ENCODE measurements at places on chromosomes 4 and X.

DNA sequence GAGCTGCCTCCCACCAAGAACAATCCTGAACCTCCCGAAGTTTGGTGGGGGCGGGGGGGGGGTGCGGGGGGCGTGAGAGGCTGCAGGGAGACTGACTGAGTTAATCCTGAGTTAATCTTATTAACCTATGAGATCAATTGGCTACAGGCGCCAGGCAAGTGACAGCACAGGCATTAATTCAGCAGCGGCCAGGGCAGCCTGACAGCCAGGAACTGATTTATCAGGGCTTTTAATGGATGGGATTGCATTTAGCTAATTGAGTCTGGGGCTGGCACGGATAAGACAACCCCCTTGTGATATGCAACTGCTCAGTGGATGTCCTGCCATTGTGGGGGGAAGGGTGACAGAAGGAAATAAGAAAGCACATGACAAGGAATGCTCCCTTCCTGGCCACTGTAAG, 16.3 kb downstream of the RTL5 start:
- no peak for DNase-seq

GRCh38 chr4:2859514-2859913, 15.9 kb downstream of the ADD1 start:
- no peak for DNase-seq

DNA sequence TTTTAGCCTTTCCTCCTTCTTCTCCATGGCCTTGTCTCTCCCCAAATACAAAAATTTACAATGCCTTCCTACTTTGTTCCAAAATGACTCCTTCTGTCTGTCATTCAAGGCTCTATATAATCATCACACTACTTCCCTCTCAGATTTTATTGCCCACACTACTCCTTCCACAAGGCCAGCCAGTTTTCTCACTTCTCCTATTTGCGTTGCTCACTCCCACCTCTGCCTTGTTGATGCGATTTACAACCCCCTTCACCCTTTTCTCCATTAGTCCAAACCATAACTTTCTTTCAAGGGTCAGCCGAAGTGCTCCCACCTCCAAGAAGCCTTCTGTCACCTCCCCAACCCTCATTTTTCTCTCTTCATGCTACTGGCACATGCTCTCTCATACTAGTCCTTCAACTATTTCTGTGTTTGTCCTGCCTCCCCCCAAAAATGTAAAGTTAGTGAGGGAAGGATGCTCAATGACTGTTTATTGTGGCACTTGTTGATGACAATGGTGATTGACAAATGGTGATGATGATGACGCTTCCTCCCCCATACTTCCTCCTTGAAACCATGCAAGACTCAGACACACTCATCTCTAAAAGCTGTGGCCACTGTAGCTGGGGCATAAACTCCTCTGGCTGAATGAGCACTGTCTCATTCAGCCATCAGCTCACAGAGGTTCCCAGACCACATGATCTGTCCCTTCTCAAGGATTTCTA, 2.7 kb upstream of the XKRX start:
- no peak for DNase-seq

DNA sequence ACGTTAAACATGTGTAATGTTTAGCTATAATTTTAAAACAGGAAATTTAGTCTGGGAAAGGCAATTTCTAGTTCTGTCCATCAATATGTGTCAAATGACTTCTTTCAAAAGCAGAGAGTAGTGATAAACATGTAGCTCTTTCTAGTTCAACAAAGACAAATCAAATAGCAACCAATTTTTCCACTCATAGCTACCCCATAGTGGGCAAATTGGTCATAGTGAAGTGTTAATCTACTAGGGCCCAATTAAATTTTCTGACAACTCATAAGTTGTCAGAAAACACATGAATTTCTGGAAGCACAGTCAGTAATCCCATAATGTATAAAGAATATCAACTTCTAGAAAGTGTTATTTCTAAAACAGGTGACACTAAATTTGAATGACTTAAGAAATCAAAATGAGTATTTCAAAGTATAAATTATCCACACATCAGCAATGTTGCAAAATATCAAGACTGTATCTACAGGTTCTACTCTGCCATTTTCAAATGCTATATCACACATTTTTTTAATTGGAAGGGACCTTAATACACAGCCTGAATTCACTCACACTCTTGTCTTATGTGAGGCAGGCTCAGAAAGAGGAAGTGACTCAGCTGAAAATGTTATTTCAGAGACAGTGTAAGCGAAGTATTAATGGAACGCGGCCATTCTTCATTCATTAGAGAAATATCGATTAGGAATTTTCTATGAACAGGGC, 7.7 kb downstream of the OCIAD2 start:
- no peak for DNase-seq

GRCh38 chr4:163048447-163048846, 118.2 kb downstream of the NAF1 start:
- peak; percentile 12 for DNase-seq

DNA sequence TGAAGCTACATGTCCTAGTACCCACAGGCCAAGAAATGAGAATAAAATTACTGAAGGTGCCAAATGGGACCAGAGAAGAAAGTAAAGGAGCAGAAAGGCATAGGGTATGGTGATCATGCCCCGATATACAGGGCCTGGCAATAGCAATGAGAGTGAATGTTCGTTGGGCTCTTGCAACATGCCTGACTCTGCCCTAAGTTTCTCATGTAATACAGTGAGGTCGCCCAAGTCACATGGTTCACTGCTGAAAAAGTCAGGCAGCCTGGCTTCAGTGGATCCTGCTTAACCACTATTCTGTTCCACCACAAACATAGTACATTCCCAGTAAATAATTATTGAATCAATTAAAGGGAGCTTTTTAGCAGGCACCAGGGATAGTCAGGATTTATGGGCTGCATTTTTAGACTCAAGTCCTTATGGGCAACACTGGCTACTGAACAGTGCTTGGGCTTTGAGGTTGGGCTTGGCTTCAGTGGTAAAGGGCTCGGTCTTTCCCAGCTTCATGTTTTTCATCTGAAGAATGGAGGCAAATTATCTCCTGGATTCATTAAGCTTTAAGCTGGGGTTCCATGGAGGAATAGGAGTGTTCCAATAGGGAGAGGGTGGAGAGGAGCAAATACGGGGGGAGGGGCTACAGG, 67.1 kb upstream of the ZNF518B start:
- no peak for DNase-seq

GRCh38 chr4:123747016-123747415, 350.4 kb downstream of the SPRY1 start:
- no peak for DNase-seq

GRCh38 chr4:10639664-10640063, 44.9 kb downstream of the CLNK start:
- DNase-seq: no peak

GRCh38 chrX:109719264-109719663, 13.8 kb downstream of the ACSL4 start:
- DNase-seq: no peak

- no peak for DNase-seq
These were observed 163.4 kb downstream of the FBXW7 start for GRCh38 chr4:152372444-152372843.

DNA sequence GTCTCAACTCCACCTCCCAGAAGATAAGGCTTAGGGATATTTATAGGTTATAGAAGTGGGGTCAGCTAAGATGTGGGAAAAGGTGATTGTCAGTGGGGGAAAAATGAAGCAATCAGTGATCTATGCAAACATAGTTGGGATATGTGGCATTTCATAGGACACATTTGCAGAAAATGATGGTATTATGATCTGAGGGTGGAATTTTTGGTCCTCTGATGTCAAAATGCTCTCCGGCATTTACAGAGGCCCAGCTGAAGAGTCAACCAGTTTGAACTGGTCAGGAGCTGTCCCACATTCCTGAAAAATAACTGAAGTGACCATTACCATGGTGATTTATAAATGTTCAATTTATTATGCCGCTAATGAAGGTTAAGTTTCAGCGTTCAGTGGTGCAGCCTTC, 12.2 kb upstream of the HPGD start:
- DNase-seq: no peak

DNA sequence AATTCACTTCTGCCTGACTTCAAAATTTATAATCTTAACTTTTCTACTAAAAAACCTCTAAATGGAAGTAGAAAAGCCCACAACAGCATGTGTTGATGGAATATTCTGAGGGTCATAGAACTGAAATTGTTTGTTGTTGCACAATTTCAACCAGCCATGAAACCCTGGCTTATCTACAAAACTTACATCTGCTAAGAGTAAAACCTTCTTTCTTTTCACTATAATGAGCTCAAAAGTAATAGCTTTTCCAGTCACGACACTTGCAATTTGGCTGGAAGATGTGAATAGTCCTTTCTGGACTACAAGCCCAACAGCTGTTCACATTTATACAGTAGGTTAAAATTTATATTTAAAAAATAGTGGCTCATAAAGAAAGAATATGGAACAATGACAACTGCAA, 250.0 kb downstream of the GPAT3 start:
- no peak for DNase-seq

GRCh38 chr4:7915875-7916242, 23.8 kb downstream of the AFAP1 start:
- DNase-seq: no peak

DNA sequence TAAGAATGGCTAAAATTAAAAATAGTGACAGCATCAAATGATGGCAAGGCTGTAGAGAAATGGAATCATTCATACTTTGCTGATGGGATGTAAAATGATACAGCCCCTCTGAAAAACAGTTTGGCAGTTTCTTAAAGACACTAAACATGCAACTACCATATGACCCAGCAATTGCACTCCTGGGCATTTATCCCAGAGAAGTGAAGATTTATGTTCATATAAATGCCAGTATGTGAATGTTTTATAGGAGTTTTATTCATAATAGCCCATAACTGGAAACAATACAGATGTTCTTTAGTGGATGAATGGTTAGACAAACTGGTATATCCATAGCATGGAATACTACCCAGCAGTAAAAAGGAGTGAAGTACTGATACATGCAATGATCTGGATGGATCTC, 43.3 kb downstream of the REPS2 start:
- no peak for DNase-seq

DNA sequence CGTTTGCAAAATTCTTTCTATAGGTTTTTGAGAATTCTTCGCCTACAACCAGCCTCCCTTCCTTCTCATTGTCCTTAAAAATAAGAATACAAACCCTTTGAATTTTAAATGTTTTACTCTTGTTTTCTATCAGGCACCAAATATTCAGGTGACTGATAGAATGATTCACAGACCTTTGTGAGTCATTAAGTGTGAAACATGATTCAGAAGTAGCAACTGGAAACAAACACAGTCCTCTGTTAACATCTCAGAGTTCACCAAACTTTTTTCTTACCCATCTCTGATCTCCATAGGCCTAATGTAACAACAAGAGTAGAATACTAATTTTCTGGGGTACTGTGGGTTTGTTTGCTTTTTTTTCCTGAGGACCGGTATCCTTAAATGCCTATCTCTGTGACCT, 63.4 kb upstream of the MAB21L2 start:
- no peak for DNase-seq

GRCh38 chr4:1318488-1319213, 28.4 kb upstream of the UVSSA start:
- no peak for DNase-seq

DNA sequence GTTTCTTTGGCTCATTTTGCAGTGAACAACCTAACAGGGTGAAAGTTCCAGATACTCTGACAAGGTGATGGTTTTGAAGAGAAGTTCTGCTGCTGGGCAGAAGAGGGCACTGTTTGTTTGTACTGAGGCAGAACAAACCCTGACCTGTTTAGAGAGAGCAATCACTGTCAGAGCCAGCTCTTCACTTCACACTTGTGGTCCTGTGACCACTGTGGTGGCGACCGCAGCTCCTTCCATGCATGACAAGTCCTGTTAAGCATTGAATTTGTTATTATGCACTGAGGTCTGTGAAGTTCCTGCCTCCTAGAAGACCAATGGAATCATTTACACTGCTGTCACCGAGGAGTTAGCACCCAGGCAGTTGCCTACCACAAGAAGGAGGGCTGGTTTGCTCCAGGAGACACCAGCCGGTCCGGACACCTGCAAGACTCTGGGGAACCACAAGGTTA, 86.6 kb downstream of the ZNF330 start:
- peak; percentile 62 for DNase-seq

DNA sequence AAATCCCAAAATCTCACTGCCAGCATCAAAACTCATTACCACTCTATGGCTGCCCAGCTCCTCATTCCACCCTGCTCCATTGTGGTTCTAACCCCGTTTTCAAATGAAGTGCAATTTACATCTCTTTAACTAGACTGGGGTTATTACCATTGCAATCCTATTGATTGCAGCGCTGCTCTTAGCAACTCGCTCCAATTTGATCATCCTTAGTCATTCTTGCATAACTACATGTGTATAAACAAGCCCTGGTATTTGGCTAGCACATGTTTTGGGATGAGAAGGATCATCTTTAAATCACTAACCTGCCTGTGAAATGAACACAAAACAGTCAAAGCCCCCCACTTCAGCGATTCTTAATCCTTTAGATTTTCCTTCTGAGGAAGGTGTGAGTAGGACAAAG, 340.1 kb upstream of the PPARGC1A start:
- DNase-seq: no peak

Data from HT-29 (cell line).